G401 (cell line): ENCODE measurements at places on chromosomes 5 and 9. TPM values are rescaled to one million over a fixed set of nuclear protein-coding genes. Genes with fewer than 3 reads are reported as not detected.
A peak's percentile ranks its signal among the peaks of the same experiment; 100 is the strongest.

Gene SUSD3
- total RNA-seq: not detected in 2 replicates

Gene MRPS27
- total RNA-seq: 155 and 193 TPM in 2 replicates

Gene KIAA0825
- 1.8 and 3.3 TPM in 2 replicates for total RNA-seq

Gene SIT1
- total RNA-seq: not detected in 2 replicates

Gene CNTFR
- 0.78 and 1.0 TPM in 2 replicates for total RNA-seq

Gene FOXD4L3
- not detected in 2 replicates for total RNA-seq

GRCh38 chr5:161697001-161697400 is 11.5 kb downstream of the GABRA6 start:
- peak; percentile 97 for DNase-seq

DNA sequence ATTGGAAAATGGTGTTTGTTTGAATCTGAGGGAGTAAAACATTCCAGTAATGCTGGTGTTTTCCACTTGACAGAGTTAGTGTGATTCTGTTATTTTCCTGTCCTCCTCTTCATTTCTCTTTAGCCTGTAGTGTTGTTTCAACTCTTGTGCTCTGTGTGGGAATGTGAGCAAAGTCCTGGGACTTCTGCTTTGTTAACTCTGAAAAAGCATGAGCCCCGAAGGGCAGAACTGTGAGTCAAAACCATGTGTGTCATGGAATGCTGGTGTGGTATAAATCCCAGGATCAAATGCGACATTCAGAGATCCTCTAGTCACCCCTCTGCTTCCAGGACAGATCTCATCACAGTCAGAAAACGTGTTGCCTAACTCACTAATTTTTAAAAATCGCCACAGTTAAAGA is 8.9 kb downstream of the F2R start:
- DNase-seq: no peak

GRCh38 chr5:151048526-151048925 is 28.1 kb downstream of the GPX3 start:
- peak; percentile 29 for DNase-seq

GRCh38 chr9:127444283-127444920 is 6.8 kb downstream of the RPL12 start:
- DNase-seq: peak; percentile 13

DNA sequence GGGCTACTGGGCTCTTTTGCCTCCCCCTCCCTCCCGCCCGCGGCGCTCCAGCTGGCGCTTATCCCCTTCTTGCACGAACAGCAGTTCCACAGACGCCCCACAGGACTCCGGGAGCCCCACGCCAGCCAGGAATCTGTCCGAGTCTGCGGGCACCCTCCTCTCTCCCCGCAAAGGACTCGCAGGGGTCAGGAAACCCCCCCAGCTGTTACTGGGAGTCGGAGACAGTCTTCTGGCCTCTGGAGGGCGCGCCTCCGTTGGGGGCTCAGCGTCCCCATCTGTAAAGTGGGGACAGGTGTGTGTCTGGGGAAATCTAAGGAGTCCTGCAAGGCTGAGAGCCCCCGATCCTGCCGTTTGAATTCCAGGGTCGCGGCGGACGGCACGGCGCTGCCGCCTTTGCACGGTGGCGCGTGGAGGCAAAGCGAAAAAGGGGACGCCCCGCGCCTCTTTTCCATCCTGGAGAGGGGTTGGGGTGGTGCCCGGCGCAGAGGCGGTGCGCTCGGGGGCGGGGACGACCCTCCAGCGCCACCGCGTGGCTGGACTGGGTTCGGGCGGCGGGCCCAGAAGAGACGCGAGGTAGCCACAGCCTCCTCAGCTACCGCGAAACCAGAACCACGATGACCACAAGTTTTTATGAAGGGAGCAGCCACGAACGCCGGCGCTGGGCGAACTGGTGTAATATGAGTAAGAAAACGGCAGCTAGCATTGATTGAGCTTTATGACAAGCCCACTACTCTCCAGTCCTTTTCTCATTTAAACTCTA is 2.8 kb upstream of the CCIN start:
- DNase-seq: peak; percentile 83

DNA sequence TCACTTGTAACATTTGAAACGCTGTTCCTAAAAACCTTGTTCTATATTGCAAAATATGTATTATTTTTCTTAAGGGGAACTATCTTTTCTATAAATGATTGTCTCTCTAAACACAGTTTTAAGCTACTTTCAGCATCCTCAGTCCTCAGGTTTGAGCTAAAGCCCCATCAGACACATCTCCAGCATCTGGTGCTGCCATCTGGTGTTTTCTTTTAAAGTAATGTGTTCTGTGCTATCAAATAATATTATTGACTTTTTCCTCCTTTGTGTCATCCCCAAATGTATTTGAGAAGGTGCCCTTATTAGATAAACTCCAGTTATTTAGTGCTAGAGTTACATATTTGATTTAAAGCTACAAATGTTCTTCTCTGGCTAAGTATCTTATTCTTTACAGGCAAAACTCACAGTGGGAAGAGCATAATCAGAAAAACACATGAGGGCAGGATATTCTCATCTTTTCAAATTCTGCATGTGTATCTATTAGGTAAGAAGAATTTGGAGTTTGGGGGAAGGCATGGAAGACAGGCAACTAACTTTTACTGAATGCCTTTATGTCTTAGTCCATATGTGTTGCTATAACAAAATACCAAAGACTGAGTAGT is 27.5 kb downstream of the ZNF474 start:
- DNase-seq: peak; percentile 18

GRCh38 chr5:172162323-172162986 is 25.6 kb downstream of the STK10 start:
- no peak for DNase-seq

- DNase-seq: no peak
Observed at GRCh38 chr5:61417851-61418250, 85.8 kb downstream of the ZSWIM6 start.

- no peak for DNase-seq
Observed at GRCh38 chr5:16461782-16462181, 3.8 kb downstream of the ZNF622 start.

DNA sequence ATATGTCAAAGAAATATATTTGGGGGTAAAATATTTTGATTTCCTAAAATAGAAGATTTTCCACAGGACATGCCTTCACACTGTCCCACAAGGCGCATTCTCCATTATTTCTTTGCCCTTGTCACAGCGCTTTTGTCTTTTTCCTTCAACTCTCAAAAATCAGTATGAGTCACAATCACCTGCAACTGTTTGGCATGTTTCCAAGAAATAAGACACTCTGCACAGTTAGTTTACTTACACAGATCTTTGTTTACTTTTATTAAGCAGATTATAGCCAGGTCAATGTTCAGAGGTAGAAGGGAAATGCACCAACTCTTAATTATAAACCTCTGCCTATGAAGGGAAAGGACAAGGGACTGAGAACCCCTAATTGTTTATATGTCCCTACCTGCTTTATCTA is 9.5 kb downstream of the CEMIP2 start:
- peak; percentile 32 for DNase-seq

- DNase-seq: no peak
Observed at GRCh38 chr9:137123468-137123837, 8.9 kb upstream of the DPP7 start.

GRCh38 chr9:21993893-21994555 is at the start of gene CDKN2A:
Gene CDKN2A, minus strand, starts transcription at chr9:21994392.
- DNase-seq: no peak

- no peak for DNase-seq
Observed at GRCh38 chr5:137071931-137072330, 427.2 kb downstream of the SPOCK1 start.

DNA sequence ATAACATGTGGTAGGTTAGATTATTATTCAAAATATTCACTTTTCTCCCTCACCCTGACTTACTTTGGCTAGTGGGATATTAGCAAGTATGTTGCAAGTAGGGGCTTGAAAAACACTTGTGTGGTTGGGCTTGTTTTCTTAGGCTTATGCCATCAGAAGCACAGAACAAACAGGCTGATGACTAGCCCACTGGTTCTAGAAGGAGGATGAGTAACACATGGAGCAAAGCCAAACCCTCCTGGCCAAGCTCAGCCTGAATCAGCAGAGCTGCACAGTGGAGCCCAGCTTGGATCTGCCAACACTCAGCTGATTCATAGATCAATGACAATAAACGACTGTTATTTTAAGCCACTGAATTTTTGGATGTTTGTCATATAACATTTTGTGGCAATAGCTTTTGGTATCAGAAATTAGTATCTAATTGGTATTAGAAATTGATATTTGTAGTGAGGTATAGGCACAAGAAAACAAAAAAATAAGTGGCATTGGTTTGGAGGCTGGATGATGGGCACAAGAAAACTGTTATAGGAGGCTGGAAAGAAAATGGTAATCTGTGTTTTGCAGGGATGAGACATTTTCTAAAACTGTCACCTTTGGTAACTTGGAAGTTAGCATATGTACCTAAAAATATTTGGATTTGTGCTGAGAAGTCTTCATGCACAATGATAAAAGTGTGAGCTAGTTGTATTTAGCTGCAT is 46.1 kb upstream of the ZBED3 start:
- DNase-seq: peak; percentile 52
